ENCODE measurements at places on chromosomes 13 and 19.

DNA sequence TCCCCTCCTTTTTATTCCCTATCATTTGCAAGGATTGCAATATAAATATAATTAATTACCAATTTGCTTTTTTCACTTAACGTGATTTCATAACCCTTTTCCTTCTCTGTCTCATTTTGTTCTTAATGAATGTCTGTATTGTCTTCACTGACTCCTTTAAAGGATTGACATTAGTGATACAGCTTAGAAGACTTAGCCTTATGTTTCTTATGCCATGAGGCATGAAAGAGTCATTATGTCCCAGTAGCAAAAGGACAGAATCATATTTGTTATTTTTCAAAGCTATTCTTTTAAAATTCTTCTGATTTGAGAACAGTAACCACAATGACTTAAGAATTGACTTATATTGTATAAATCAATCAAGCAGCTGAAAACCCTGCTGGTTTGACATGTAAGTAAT, 26.2 kb downstream of the SLC10A2 start:
- no peak for DNase-seq

GRCh38 chr13:43132257-43132656, 108.9 kb downstream of the DNAJC15 start:
- DNase-seq, result no peak

GRCh38 chr19:48127561-48127960, 16.9 kb upstream of the PLA2G4C start:
- DNase-seq, result no peak

GRCh38 chr13:73693215-73693614, 441.0 kb downstream of the KLF12 start:
- no peak for DNase-seq
